Caco-2 (cell line): ENCODE measurements at places on chromosomes 3 and 15.

GRCh38 chr15:58952751-58953150, 19.3 kb upstream of the SLTM start:
- H3K4me1 ChIP-seq, result 0 out of 2 replicates have a peak, but pooled peaks cover 4% of the 10 kb centered on the region
- no peak for DNase-seq
- H3K4me3 ChIP-seq, result no peak overlapping the region
- H3K27ac ChIP-seq, result no peak overlapping the region
- no peaks in the 10 kb centered on the region for H3K27me3 ChIP-seq

GRCh38 chr3:72247126-72247525, 462.2 kb upstream of the PROK2 start:
- no peak overlapping the region for H3K4me3 ChIP-seq
- no peaks in the 10 kb centered on the region for H3K36me3 ChIP-seq
- no peaks in the 10 kb centered on the region for H3K4me1 ChIP-seq
- no peak overlapping the region for H3K27ac ChIP-seq

GRCh38 chr3:134873789-134874188, 78.7 kb downstream of the EPHB1 start:
- no peaks in the 10 kb centered on the region; the same call in none of the 2 replicates for H3K27me3 ChIP-seq
- H3K4me1 ChIP-seq, result no peaks in the 10 kb centered on the region

GRCh38 chr3:102400766-102401165, 34.0 kb upstream of the ZPLD1 start:
- no peaks in the 10 kb centered on the region for H3K27me3 ChIP-seq
- H3K27ac ChIP-seq, result no peak overlapping the region
- H3K36me3 ChIP-seq, result no peaks in the 10 kb centered on the region
- no peaks in the 10 kb centered on the region for H3K4me1 ChIP-seq
- no peak overlapping the region for H3K4me3 ChIP-seq
- no peak for DNase-seq

GRCh38 chr3:41608347-41608746, 353.6 kb downstream of the ULK4 start:
- DNase-seq, result no peak
- no peak overlapping the region for H3K27ac ChIP-seq
- H3K4me1 ChIP-seq, result no peaks in the 10 kb centered on the region
- no peak overlapping the region for H3K4me3 ChIP-seq
- H3K27me3 ChIP-seq, result no peaks in the 10 kb centered on the region

DNA sequence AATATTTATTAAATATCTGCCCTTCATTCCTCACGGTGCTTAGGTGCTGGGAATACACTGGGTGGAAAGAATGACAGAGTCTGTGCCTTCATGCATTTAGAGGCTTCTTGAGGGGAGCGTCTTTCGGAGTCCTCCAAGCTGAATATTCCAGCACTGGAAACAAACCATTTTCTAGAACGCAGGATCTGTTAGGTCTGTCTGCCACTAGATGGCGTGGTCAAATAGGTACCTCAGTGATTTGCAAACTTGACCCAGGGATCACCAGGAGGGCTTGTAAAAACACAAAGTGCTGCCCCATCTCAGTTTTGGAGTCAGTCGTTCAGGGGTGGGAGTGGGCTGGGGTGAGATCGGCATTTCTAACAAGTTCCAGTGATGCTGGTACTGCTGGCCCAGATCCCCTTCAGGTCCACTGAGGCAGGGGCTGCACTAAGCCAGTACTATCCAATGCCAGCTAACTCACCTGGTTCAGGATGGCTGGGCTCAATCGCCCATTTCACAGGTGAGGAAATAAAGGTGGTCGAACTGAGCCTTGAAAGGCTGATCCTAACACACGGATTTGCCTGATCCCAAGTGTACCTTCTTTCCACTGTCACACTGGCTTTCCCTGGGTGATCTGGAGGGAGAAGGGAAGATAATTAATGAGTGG, 14.8 kb downstream of the ARNT2 start:
- no peak for DNase-seq
- H3K27ac ChIP-seq, result no peak overlapping the region

GRCh38 chr15:74400915-74401757, 32.6 kb downstream of the SEMA7A start:
- H3K4me1 ChIP-seq, result peaks cover 30% of the 10 kb centered on the region
- no peak overlapping the region for H3K27ac ChIP-seq
- no peaks in the 10 kb centered on the region for H3K36me3 ChIP-seq
- no peaks in the 10 kb centered on the region for H3K27me3 ChIP-seq
- no peak overlapping the region for H3K4me3 ChIP-seq
- DNase-seq, result no peak

- no peak overlapping the region for H3K4me3 ChIP-seq
- DNase-seq, result no peak
- no peak overlapping the region for H3K27ac ChIP-seq
- no peaks in the 10 kb centered on the region for H3K36me3 ChIP-seq
- no peaks in the 10 kb centered on the region for H3K27me3 ChIP-seq
Observed at GRCh38 chr3:4665197-4665596, 172.0 kb downstream of the ITPR1 start.

DNA sequence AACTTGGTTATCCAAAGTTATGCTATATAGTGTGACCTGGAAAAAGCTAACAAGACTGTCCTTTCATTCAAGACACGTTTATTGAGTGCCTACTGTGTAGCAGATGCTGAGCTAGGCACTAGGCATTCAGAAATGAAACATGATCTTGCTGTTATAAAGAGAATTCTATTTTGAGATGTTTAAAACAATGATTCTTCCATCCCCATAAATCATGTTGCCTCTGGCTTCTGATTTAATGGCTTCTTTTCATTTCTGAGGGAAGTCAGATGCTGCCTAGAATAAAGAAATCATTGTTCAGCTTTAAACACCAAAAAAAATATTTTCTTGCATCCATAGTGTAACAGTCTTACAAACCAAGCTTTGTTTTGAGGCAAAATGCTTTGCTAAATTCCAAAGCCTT, 620.9 kb upstream of the UBE2E2 start:
- H3K27me3 ChIP-seq, result no peaks in the 10 kb centered on the region
- H3K36me3 ChIP-seq, result no peaks in the 10 kb centered on the region
- H3K27ac ChIP-seq, result no peak overlapping the region
- H3K4me3 ChIP-seq, result no peak overlapping the region
- no peak for DNase-seq
- peaks cover 7% of the 10 kb centered on the region; the same call in 1 of the 2 replicates for H3K4me1 ChIP-seq

GRCh38 chr15:100765467-100766241, 114.0 kb upstream of the ALDH1A3 start:
- no peaks in the 10 kb centered on the region for H3K4me1 ChIP-seq
- H3K4me3 ChIP-seq, result no peak overlapping the region
- DNase-seq, result no peak

- H3K27me3 ChIP-seq, result no peaks in the 10 kb centered on the region
- H3K27ac ChIP-seq, result no peak overlapping the region
- H3K36me3 ChIP-seq, result no peaks in the 10 kb centered on the region
Observed at GRCh38 chr15:87817553-87817952, 439.0 kb downstream of the NTRK3 start.

DNA sequence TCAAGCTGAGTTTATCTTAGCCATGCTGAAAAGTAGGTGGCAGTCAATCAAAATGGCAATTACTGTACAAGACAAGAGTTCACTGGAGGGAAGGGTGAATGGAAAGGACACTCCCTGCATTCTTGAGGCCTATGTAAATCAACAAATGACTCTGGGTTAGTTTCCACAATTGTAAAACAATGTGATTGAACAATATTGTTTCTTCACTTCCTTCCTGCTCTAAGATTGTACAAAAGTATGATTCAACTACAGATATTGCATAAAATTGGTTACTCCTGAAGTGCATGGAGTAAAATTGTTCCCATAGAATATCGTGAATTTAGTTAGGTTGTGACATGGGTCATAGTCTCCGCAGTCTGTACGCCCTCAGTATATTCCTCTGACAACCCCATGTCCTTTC, 277.6 kb downstream of the LPP start:
- H3K27ac ChIP-seq, result peak overlapping the region; percentile 81
- no peak overlapping the region for H3K4me3 ChIP-seq
- peak; percentile 22 for DNase-seq
- no peaks in the 10 kb centered on the region for H3K27me3 ChIP-seq
- H3K4me1 ChIP-seq, result peaks cover 34% of the 10 kb centered on the region

DNA sequence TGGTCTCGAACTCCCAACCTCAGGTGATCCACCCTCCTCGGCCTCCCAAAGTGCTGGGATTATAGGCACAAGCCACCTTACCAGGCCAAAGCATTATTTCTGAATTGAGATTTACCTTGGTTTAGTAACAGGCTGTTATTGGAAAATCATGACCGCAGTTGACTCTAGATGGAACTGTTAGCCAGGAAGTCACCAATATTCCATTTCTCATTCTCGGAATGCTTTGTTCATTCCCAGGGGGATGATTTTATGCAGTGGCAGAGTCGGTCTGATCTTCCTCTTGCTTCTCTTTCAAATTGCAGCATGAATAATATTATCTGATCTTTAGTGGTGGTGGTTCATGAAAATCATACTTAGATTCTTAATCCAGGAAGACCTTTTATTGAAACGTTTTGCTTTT, 195.5 kb upstream of the MBNL1 start:
- H3K4me1 ChIP-seq, result no peaks in the 10 kb centered on the region
- H3K36me3 ChIP-seq, result no peaks in the 10 kb centered on the region
- DNase-seq, result no peak
- no peaks in the 10 kb centered on the region for H3K27me3 ChIP-seq
- no peak overlapping the region for H3K27ac ChIP-seq

- no peaks in the 10 kb centered on the region for H3K36me3 ChIP-seq
- no peaks in the 10 kb centered on the region for H3K27me3 ChIP-seq
- H3K4me1 ChIP-seq, result peaks cover 15% of the 10 kb centered on the region
- H3K27ac ChIP-seq, result no peak overlapping the region
- no peak for DNase-seq
Observed at GRCh38 chr3:187952849-187953248, 201.1 kb upstream of the LPP start.

- no peak overlapping the region for H3K27ac ChIP-seq
- H3K4me3 ChIP-seq, result no peak overlapping the region
- H3K27me3 ChIP-seq, result no peaks in the 10 kb centered on the region
- no peaks in the 10 kb centered on the region for H3K36me3 ChIP-seq
- no peaks in the 10 kb centered on the region for H3K4me1 ChIP-seq
Observed at GRCh38 chr3:22836131-22836530, 367.0 kb upstream of the UBE2E2 start.

DNA sequence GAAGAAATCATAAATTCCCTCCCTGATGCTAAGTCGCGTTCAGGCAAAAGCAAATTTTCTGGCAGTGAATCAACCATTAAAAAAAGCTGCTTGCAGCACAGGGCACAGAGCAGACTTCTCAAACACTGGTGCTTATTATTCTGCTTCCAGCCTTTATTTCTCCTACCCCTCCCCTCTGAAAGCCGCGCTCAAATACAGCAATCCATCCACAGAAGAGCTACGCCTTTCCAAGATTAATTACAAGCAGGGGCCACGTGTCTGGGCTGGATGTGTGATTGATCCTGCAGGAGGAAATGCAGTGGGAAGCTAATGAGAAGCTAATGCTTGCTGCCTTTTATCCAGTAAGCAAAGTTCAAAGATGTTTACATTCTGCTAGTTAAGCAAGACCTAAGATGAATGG, 134.9 kb upstream of the TOPAZ1 start:
- no peak overlapping the region for H3K27ac ChIP-seq
- H3K27me3 ChIP-seq, result no peaks in the 10 kb centered on the region
- H3K4me3 ChIP-seq, result no peak overlapping the region
- DNase-seq, result no peak
- H3K4me1 ChIP-seq, result no peaks in the 10 kb centered on the region

GRCh38 chr15:25733036-25733855, 129.9 kb downstream of the ATP10A start:
- no peaks in the 10 kb centered on the region for H3K27me3 ChIP-seq
- H3K4me3 ChIP-seq, result no peak overlapping the region
- H3K4me1 ChIP-seq, result no peaks in the 10 kb centered on the region
- DNase-seq, result no peak

DNA sequence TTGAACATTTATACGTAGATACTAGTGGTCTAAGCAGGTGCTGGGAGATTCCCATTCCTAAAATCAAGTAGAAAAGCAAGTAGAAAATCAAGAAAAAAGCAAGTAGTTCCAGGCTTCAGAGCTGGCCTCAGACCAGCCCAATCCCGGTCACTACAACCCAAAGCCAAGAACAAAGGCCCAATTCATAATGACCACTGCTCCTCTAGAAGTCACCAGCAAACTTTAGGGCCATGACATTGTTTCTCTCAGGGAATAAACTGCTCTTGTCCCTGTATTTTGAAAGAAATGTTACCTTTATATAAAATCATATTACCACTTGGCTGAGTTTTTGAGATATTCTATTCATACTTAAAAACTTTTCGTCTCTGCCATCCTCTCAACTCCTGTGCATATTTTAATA, 106.3 kb upstream of the IL12A start:
- H3K4me1 ChIP-seq, result no peaks in the 10 kb centered on the region
- H3K4me3 ChIP-seq, result no peak overlapping the region
- no peaks in the 10 kb centered on the region for H3K27me3 ChIP-seq

DNA sequence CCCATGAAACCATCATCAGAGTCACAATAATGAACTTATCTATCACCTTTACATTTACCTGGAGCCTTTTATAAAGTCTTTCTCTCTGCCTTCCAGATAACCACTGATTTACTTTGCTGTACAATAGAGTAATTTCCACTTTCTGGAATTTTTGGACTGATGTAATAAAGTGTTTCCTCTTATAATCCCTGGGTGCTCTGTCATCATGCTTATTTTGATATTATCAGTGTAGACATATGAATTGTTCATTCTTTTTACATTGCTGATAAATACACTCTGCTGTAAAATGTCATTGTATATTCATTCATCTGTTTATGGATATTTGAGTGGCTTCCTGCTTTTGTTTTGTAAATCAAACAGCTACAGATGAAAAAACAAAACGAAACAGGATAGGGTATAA, 27.0 kb upstream of the IREB2 start:
- no peaks in the 10 kb centered on the region for H3K4me1 ChIP-seq
- DNase-seq, result no peak
- H3K36me3 ChIP-seq, result no peaks in the 10 kb centered on the region
- no peaks in the 10 kb centered on the region for H3K27me3 ChIP-seq
- H3K4me3 ChIP-seq, result no peak overlapping the region

DNA sequence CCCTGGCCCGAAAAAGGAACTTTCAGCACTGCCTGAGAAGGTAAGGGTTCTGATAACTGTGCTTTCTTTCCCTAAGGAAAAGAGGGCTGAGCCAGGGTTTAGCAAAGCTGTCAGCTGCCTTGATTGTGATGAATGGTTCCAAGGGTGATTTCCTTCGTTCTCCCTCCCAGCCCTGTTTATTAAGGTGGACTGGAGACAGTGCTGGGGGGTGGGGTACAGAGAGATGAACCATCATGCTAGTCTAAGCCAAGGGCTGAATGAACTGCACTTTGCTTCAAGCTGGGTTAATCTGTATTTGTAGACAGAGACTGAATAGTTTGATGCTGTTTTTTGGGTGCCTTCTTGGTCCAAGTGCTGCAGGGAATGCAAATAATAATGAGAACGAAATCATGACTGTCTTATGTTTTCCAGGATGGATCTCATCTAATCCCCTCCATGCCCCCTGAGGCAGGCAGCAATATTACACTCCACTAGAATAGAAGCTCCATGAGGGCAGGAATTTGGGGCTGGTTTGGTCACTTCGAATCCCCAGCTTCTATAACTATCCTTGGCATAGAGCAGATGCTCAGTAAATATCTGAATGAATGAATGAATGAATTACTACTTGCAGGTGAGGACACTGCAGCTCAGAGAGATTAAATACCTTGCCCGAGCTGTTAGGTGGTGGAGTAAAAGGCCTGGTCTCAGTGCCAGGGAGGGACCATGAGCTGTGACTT, 10.9 kb downstream of the PXYLP1 start:
- H3K27me3 ChIP-seq, result no peaks in the 10 kb centered on the region
- H3K27ac ChIP-seq, result no peak overlapping the region
- no peak for DNase-seq
- H3K4me3 ChIP-seq, result no peak overlapping the region
- no peaks in the 10 kb centered on the region for H3K4me1 ChIP-seq
